Effector CD8-positive, alpha-beta T cell (primary cell): ENCODE measurements at places on chromosomes 6 and 20.

DNA sequence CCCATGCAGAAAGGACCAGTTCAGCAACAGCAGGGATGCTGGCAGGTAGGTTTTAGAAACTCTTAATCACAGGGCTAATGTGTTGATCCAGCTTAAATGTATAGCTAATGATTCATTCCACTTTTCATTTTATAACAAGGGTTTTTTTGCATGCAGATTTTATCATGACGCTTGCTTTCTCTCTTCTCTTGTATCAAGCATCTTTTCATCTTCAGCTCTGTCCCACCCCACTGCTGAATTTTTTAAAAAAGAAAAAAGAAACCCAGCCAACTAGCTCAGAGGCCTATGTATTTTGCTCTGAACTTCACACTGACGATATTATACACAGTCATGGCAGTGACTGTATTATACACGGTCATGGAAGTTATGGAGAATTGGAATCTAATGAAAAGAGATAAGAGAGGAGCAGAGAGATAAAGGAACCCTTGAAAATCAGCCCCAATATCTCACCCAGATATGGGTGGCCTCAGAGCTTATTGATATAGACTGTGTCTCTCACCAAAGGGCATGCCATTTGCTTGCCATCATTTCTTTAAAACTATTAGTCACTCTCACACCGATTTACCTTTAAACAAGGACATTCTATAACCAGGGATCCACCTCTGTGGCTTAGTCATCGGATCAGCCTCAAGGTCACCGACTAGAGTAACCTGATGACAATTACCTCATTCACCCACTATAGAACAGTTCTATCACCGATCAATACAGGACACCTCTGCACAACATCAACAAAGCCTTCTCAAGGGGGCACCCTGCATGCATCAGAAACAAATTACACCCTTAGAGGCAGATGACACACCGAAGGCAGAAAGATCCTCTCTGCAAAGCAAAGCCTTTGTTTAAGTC lies 222.0 kb downstream of the ATXN1 start:
- no peak for DNase-seq

DNA sequence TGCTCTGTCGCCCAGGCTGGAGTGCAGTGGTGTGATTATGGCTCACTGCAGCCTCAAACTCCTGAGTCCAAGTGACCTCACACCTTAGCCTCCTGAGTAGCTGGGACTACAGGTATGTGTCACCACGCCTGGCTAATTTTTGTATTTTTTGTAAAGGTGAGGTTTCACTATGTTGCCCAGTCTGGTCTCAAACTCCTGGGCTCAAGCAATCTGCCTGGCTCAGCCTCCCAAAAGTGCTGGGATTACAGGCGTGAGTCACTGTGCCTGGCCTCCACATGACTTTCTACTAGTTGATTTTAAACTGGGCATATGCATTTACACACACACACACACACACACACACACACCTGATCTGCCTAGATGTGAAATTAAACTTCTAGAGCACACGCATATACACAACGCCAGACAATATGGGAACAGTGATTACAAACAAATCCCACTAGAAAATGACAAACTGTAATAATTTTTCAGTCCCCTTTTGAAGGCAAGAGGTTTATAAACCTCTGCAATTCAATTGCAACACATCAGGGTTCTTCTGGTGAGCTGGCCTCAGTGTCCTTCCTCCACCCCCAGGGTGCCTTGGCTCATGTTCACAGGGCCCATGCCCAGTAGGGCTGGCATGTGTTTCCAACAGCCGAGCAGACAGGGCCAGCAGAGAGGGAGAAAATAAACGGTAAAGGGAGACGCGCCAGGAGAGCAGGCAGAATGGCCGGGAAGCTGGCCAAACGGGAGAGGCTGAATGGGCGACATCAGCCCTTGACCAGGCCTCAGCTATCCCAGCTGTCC lies 31.2 kb downstream of the PARD6B start:
- DNase-seq = no peak

GRCh38 chr6:163670336-163670735 lies 255.8 kb downstream of the QKI start:
- DNase-seq = no peak

DNA sequence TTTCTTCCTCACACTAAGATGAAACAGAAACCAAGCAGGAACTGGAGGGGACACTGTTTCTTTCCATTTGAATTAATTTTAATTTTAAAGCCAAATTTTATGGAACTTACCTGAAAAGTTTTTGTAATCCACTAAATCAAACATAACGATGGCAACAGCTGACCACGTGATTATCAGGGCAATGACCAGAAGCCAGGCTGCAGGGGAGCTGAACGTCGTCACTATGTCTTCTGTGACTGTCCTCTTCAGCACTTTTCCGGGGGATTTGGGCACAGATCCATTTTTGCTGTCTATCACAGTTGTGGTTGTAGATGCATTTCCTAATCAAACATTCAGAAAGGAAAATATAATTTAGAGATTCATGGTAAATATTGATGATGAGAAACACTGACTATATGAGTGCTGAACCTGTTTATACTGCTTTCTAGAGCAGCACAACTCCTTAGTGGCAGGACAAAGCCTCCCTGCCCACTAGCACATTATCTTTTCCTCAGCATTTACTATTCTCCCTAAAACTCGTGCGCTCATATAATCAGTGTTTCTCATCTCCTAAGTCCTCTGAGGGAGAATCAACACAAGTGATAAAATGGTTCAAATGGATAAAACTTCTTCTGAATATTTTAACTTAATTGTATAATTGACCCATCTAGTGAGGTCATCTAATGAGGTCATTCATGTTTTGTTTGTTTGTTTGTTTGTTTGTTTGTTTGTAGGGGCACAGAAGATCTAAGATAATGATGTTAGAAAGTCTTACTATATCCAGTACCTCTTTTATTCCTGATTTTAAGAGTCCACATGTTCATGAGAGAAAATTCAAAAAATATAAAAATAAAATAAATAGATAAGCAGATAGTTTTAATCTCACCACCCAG lies 65.7 kb downstream of the TRDN start:
- no peak for DNase-seq

GRCh38 chr6:48110436-48111142 lies 408 bp downstream of the PTCHD4 start:
- DNase-seq = no peak

- DNase-seq = no peak
These were observed 223.8 kb downstream of the HAO1 start for GRCh38 chr20:7716286-7716972.

- DNase-seq = no peak
These were observed 70.0 kb upstream of the ZNF133 start for GRCh38 chr20:18218280-18218679.
